ENCODE measurements at places on chromosomes 1 and 21.

DNA sequence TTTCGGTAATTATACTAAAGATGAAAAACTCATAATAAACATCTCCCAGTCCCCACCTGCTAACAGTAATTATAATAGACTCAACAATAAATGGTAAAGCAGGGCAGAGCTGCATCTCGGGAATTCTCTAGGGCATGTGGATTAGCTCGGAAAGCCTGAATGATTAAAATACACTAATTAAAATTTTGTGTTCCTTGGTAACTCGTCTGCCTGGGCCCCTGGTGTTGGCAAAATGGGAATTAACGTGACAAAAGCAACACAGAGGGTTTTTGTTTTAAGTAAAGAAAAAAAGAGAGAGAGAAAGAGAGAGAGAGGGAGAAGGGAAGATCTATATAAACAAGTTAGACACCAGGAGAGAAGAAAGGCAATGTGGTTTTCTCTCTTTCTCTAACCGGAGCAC, 62.1 kb downstream of the CASZ1 start:
- DNase-seq, result no peak

GRCh38 chr21:15095326-15095725, 30.5 kb upstream of the NRIP1 start:
- DNase-seq, result no peak

DNA sequence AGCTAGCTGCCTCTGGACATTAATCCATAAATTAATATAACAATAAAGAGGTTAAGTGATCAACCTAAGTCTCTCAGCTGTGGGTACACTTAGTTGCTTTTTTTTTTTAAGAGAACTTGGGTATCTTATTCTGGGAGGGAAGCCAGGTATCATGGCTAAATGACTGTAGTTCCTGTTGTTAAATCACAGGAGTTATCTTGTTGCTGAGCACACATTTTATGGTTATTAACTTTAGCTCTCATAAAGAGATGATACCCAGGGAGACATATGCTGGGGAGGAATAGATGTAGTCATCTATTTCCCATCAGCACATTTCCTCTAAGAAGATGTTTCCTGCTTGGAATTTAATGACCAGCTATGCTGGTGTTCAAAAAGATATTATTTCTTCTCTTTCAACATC, 227.8 kb downstream of the PTGER3 start:
- DNase-seq, result no peak

GRCh38 chr1:45792744-45793143, 10.7 kb upstream of the MAST2 start:
- no peak for DNase-seq

- no peak for DNase-seq
Observed at GRCh38 chr1:165494949-165495857, 48.6 kb upstream of the LRRC52 start.
